ENCODE measurements at places on chromosomes 4 and X.

GRCh38 chrX:22969411-22969810 is 30.3 kb upstream of the DDX53 start:
- no peak for DNase-seq

DNA sequence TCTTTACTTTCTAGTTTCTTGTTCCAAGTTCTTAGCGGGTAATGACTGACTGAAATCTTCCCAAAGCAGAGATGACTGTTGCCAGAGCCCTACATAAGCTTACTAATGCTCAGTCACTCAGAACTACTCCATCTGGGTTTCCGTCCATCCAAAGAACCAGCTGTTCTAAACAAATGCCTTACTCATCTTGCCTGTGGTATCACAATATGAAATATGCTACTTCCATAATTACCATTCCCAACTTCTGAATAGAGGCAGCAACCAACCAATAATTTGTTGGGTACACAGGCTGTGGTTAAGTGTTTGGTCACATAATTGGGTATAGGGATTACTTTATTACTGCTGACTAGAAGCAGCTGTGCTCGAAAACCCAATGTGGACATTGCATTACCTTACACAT is 930.2 kb upstream of the DIAPH2 start:
- no peak for DNase-seq

DNA sequence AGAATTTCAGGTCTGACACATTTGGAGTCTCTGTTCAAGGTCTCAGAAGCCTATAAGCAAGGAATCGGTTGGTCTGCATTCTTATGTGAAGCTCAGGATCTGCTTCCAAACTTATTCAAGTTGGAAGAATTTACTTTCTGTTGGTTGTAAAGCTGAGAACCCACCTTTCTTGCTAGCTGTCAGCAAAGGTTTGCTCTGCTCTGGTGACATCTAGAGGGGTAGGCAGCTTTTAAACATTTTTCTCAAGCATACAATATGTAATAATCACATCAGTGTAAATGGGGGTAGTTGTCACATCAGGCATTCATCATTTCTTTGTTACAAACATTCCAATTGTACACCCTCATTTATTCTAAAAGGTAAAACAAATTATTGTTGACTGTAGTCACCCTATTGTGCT is 935.2 kb downstream of the TRAM1L1 start:
- DNase-seq, result no peak

DNA sequence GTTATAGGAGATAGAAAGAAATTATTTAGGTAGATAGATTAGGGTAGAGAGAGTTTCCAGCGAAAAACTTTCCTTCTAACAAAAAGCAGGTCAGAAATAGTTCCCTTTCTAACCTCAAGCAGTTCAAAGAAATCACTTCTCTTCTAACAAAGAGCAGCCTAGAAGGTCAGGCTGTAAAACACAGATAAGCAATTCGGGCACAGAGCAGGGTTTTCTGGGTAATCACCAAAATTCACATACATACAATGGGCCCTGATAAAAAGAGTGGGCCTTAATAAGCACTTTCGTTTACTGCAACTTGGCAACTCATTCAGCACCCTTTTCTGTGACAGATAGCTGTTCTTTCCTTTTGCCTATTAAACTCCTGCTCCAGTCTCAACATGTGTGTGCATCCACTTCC is 13.4 kb upstream of the NAF1 start:
- DNase-seq, result no peak

DNA sequence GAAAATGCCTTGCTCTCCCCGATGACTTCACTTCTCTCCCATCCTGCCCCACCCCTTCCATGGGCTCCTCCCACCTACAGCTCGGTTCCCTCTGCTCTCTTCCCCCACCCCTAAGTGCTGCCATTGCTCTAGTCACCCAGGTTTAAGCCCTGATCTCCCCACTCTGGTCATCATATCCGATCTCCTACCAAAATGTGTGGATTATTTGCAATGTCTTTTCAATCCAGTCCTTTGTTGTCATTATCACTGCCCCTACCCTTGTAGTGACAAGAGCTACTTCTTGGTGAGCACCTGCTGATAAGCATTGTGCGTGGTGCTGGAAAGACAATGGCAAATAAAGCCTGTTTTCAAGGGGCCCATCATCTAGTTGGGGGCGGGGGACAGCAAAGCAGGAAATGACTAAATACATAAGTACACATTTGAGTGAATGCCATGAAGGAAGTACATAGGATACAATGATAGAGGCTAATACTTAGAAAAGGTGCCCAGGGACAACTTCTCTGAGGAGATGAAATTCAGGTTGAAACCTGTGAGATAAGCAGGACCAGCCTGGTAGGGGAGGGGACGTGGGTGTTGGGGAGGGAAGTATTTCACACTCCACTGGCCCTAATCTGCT is 63.8 kb downstream of the DLG3 start:
- DNase-seq, result no peak

GRCh38 chr4:153798420-153798819 is 9.5 kb upstream of the SFRP2 start:
- no peak for DNase-seq

GRCh38 chr4:16686195-16686594 is 212.2 kb downstream of the LDB2 start:
- no peak for DNase-seq

DNA sequence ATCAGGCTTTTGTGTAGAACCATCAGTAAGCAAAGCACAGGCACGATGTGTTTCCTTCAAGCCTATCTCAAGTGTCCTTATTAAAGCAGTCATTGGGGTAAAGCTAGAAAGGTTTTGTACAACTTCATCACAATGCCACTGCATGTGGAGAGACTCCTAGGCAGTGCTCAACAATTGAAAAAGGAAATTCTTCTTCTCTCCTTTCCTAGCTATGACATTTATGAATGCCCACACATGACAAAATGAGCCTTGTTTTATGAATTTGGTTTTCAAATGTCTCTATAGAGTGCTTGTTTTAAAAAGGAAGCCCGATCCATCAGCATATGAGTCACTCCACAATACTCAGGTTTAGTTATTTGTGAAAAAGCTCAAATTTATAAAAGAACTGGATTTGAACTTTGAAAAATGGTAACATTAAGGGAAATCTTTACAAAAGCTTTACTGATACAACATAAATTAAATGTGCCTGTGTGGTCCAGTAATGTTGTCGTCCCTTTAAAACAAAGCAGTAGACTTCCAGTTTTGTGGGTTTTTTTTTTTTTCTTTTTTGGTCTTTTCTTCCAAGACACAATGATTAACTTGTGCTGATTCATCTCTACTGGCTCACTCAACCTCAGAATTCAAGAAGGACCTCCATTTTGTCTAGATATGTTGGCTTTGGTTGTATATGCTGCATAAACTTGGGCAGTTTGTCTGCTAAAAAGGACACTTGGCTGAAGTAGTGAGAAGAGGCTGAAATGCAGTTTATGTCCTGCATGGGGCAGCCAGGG is 273.8 kb downstream of the GASK1B start:
- DNase-seq, result no peak

DNA sequence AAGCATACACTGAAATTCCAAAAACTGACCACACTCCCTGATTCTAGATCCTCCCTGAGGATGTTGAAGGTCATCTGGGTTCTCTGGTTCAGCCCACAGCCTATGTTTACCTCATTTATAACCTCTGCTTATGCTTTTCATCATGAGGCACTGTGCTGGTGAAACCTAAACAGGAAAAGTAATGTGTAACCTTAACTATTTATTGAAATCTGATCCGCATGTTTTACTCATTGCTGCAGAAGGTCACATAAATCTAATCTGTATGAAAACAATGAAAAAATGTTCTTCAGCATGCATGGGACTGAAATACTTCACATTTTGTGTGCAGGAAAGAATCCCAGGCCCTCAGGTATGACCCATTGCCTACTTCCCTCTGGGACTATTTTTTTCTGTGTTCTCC is 30.3 kb downstream of the UCHL1 start:
- no peak for DNase-seq

GRCh38 chr4:165563851-165564250 is 185.0 kb downstream of the CPE start:
- no peak for DNase-seq

DNA sequence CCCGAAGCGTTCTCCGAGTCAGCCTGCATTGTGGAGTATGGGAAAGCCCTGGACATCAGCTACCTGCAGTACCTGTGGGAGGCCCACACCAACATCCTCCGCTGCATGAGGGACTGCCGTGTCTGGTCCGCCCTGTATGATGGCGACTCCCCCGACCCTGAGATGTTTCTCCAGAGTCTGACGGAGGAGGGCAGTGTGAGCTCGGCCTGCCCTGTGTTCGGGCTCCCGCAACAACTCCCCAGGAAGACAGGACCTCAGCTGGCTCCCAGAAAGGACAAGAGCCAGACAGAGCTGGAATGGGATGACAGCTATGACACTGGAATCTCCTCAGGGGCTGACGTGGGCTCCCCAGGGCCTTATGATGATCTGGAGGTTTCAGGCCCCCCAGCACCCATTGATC is 111.3 kb downstream of the GATB start:
- DNase-seq, result no peak

GRCh38 chr4:48255072-48255958 is 14.3 kb downstream of the TEC start:
- DNase-seq, result no peak

DNA sequence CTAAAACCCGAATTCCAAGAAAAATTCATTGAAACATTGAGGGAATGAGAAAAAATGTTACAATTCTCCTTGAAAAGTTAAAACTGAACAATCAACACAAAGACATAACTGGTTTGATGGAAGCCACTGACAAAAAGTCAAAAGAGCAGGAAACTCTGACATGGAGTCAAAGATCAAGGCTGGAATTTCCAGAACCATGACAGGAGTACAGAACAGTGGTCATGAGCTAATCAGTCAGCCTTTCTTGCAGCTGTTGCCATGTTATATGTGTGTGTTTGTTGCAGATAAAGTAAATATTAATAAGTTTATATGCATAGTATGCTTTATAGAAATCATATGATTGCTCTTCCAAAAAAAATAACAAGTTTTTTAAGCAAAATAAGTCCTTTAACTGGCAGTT is 184.7 kb upstream of the HCCS start:
- DNase-seq, result no peak

DNA sequence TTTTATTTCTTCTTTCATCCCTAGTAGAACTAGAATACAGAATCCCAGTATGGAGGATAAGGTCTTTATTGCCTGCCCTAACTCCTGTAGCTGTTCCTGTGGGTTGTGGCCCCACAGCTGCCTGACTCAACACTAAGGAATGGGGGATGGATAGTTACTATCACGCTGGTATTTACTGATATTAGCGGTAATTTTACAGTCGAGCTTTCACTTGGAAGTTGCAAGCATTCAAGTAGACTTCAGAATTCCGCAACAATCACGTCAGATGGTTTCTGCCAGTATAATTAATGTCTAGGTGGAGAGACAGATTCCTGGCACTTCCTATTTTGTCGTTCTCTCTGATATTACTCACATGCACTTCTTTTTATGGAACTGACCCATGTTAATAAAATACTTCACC is 489.8 kb downstream of the PABPC4L start:
- no peak for DNase-seq

- DNase-seq, result no peak
Measured at GRCh38 chr4:184402239-184402638, 72.1 kb downstream of the IRF2 start.

GRCh38 chrX:97766501-97767095 is 882.9 kb downstream of the RPA4 start:
- no peak for DNase-seq

GRCh38 chr4:144557404-144557803 is 88.6 kb upstream of the HHIP start:
- no peak for DNase-seq

GRCh38 chr4:113444386-113444785 is 317.2 kb downstream of the CAMK2D start:
- no peak for DNase-seq

DNA sequence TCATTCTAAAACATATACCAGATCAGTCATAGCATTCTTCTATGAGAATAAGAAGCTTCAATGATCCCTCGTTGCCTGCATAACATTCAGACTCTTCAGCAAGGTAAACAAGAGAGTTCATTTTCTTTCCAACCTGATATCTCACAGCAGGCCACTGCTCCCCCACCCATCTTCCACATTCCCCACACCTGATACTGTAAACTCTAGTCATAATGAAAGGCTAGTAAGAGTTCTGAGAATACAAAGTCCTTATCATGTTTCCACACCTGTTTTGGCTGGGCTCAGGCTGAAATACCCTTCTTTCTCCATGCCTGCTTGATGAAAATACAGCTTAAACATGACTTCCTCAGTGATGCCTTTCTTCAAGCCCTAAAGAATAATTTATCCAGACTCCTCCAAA is 2.3 kb upstream of the AASDH start:
- no peak for DNase-seq

DNA sequence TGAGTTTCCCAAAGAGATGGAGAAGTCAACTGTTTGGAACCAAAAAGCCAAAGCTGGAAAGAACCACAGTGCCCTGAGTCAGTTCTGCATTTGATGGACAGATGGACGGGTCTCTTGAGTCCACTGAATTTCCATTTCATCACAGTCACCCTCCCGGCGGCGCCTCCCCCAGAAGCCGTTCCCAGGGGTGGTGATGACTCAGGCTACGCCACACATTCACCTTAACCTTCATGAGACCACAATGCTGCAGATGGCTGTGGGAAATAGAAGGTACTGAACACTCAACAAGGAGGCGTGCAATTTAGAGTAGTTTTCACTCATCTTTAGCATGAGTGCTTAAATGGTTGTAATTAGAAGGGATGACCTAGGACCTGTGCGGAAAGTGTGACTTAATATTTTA is 61.3 kb downstream of the STOX2 start:
- no peak for DNase-seq

DNA sequence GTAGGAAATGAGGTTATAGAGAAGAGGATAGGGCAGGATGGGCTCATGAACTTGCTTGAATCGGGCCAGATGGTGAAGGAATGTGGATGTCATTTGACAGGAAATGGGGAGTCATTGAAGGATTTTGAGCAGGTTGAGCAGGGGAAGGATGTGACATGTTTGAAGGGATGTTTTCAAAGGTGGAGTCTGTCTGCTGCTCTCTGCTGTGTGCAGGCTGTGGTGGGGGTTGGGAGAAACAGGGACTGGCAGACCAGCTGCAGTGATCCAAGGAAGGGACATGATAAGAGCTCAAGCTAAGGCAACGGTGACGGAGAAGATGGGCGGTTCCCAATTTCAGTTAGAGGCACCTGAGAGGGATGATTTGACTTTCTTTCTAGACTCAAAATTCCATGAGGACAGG is 14.0 kb upstream of the XPNPEP2 start:
- no peak for DNase-seq

- no peak for DNase-seq
Measured at GRCh38 chr4:905485-906338, 26.4 kb downstream of the GAK start.

GRCh38 chr4:89123451-89123851 is 12.1 kb downstream of the TIGD2 start:
- no peak for DNase-seq

- no peak for DNase-seq
Measured at GRCh38 chr4:184163813-184164212, 53.9 kb downstream of the ENPP6 start.

GRCh38 chr4:82677327-82677726 is 115.5 kb upstream of the TMEM150C start:
- no peak for DNase-seq

DNA sequence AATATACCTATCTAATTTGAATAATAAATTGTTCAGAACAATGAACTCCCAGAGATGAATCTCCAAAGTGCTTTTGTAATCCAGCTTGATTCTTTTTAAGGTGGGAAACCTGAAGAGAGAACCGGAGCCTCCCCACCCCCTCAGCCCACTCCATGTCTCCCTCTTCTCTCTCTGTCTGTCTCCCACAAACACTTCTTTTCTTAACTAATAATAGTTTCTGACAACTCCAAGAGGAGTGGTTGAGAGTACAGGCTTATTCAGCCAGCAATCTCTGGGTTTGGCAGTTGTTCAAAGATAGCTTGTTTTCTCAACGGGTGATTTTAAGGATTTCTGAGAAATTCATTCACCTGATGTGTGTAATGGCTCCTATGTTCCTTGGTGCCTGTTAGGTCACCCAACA is 23.4 kb downstream of the PPP4R3C start:
- no peak for DNase-seq

All from CD8-positive, alpha-beta T cell (primary cell).